ENCODE measurements at places on chromosomes 6 and 20.

DNA sequence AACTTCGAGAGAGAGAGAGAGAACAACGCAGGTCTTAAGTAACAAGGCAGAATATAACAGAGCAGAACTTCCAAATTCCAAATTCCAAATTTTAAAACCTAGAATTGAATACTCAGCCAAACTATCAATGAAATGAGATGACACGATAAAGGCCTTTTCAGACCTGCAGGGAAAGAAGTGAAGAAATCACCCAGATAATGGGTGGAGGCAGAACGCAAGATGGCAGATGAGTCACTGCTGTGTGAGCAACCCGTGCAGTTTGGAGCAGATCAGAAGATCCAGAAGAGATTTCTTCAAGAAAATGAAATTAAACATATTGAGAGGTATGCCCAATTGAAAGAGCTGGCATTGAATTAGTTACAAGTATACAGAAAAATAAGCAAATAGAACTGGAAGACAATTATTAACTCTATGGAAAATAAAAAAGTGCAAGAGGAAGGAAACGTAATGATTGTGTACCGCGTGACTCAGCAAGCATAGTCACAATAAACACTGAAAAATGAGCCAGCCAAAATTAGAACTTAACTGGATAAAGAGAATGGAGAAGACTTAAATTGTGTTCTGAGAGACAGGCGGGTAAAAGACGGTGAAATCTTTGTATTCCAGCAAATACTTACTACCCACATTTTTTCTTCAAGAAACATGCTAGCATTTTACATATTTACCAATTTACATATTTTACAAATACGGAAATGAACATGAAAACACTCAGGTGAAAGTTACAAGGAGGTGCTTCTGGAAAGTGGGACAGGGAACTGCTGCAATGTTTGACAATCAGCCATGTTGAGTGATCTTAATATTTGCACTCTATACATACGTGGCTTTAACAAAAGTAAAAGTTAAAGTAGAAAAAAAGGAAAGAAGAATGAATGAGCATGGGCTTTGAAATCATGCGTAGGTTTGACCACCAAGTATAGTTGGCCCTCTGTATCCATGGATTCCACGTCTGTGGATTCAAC lies 87.9 kb upstream of the CDYL start:
- DNase-seq: no peak

DNA sequence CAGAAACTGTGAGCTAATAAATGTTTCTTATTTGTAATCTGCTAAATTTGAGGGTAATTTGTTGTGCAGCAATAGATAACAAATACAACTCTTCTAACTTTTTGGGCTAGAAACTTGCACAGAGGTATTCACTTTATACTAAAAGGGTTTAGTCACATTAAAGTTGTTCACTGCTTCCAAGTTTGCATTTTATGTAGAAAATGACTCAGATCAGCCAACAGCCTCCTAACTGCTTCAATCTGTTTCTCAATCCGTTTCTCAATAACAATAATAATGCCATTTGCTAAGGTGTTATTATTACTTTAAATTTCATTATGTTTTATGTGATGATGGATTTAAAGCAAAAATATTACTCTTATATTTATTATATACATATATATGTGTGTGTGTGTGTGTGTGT lies 213.9 kb downstream of the CENPW start:
- no peak for DNase-seq

DNA sequence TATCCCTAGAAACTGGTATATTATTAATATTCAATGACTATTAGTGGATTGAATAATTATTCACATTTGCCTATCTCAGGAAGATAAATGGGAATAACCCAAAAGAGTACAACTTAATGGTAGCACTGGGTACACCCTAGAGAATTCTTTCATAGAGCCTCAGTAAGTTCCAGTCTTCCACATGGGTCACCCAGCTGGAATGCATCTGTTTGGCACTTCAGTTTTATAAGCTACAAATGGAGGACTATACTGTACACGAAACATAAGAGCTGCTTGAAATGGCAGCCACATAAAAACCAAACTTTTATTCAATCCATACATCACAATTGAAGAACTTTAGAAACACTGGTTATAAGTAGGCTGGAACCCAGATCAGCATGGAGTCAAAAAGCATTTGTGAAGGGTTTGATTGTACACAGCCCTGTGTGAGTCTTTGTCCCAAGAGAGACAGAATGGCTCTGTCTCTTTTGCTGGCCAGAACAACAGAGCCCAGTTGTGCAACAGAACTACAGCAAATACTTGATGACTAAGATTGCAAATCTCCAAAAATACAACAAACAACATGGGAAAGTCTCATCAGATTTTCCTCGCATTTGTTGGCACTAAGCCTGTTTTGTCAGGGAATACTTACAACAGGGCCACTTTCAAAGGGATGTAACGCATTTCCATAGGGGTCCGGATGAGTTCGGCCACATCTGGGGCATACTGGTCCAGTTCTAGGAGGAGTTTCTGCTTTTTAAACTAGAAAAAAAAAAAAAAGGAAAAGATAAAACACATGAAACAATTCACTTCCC lies 39.5 kb downstream of the PIGU start:
- DNase-seq: no peak

DNA sequence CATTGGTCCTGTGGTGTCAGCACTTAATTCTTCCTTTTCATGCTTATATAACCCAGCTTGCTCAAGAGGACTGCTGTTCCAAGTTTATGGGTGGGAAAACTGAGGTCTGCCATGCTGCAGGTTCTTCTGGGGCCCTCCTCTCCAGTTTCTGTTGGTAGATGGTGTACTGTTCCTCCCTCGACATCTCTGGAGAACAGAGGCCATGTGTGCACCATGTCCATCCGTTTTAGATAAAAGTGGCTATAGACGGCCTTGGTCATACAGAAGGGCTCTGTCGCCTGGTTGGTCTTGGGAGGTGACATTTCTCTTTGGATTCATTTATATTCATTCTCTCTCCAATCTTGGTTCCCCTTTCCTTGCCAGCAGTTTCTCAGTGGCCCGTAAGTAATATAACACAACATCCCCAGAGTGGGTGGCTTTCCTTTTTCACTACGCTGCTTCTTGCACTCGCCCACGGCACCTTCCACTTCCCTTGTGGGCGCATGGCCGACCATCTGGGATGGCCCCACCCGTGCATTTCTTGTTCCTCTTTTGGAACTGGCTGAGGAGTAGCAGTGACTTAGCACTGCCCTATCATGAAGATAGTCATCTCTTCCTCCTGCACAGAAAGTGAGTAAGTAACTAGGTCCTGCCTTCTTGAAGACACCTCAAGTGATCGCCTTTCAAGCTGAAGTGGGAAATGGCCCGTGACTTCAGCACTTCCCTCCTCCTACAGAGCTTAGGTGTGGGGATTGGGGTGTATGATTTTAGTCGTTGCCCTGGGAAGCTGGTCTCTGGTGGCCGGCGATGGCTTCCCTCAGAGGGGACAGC lies 94.2 kb downstream of the RREB1 start:
- DNase-seq: no peak

GRCh38 chr6:41545247-41545702 lies 906 bp upstream of the FOXP4 start:
- DNase-seq: no peak

DNA sequence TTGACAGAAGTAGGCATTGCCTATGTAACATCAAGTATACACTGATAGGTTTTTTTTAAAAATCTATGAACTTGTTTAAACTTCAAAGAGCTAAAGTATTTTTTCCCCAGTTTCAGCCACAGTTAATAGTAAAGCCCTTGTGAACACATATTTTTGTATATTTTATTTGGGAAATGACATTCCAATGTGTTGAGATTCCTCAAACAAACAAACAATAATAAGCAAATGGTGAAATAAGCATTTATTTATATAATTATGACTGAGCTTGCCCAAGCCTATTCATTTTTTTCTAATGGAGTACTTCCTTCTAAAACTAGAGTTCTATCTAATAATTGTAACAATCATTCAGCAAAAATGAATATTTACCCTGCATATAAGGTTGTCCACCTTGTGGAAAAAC lies 12.5 kb downstream of the SYCP2 start:
- DNase-seq: no peak

DNA sequence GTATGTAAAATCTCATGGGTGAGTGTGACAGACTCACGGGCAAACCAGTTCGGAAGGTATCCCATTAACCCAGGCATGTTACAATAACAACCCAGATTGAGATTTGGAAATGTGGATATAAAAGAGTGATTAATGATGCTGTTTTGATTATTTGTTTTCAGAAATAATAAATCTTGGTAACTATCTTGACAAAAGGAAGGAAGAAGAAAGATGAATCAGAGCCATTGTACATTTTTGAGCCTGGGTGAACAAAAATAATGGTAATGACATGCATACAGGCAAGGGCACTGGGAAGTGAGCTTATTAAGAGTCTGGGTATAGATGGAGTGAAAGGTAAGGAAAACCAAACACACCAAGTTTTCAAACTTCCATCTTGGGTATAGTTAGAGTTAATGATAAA lies 862.0 kb downstream of the PHF3 start:
- DNase-seq: no peak

DNA sequence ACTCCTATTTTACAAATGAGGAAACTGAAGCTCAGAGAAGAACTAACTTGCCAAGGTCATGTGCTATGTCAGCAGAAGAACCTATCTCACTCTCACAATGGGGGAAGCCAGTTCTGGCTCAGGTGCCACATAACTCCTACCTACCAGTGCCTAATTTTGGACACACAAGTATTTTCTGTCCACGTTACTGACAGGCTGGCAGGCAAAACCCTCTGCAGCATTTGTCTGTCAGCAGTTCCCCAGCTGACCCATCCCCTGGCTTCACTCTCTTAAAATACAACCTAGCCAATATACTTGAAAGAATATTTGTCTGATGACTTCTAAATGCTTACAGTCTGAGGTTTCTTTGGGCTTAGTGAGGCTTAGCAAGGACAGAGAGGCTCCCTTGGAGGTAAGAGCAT lies 15.5 kb downstream of the GSS start:
- no peak for DNase-seq

DNA sequence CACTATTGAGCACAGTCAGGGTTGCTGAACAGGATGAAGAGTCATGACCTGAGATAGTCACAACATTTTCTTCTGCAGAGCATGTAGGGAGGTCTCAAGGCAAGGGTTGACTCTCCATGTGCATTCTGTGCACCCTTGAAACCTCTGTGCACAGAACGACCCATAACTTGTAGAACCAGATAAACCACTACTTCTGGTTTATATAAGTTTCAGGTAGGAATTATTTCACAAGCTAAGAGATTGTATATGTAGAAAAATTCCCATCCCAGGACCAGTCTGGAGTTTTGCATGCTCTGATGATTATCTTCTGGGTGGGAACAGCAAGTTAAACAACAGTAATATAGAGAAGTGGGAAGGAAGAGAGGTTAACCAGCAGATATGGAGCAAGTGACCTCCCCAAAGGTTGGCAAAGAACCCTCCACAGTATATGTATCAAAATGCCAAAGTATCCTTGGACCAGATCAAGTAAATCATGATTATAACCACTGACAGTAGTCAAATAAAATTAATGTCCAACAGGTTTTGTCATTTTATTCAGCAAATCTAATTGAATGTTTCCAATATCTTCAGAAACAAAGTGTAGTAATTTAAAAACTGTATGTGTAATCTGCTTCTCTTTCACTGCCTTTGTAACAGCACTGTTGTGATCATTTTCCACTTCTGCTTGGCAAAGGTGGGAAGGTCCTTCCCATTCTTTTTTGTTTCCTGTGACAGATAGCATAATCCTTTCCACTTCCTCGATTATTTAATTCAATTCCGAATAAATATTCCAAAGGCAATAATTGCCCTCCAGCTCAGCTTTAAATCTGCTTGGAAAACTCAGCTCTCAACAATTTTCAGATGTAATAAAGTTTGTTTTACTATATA lies 104.4 kb downstream of the SYNE1 start:
- DNase-seq: no peak

- no peak for DNase-seq
These were observed 3.7 kb upstream of the PRND start for GRCh38 chr20:4717816-4718570.

DNA sequence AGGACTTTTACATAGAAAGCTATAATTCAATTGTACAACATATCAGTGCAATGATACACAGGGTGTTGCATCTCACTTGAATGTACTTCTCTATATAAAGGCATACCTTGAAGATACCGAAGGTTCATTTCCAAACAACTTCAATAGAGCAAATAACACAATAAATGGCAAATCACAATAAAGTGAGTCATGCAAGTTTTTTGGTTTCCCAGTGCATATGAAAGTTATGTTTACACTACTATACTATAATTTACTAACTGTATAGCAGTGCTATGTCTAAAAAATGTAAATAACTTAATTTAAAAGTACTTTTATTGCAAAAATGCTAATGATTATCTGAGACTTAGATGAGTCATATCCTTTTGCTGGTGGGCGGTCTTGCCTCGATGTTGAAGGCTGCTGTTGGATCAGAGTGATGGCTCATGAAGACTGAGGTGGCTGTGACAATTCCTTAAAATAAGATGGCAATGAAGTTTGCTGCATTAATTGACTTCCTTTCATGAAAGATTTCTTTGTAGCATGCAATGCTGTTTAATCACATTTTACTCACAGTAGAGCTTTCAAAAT lies 188.8 kb downstream of the TASP1 start:
- no peak for DNase-seq

GRCh38 chr20:4898282-4899244 lies 102.7 kb downstream of the SLC23A2 start:
- DNase-seq: no peak

GRCh38 chr6:157867155-157867559 lies 44.1 kb downstream of the SNX9 start:
- DNase-seq: no peak

DNA sequence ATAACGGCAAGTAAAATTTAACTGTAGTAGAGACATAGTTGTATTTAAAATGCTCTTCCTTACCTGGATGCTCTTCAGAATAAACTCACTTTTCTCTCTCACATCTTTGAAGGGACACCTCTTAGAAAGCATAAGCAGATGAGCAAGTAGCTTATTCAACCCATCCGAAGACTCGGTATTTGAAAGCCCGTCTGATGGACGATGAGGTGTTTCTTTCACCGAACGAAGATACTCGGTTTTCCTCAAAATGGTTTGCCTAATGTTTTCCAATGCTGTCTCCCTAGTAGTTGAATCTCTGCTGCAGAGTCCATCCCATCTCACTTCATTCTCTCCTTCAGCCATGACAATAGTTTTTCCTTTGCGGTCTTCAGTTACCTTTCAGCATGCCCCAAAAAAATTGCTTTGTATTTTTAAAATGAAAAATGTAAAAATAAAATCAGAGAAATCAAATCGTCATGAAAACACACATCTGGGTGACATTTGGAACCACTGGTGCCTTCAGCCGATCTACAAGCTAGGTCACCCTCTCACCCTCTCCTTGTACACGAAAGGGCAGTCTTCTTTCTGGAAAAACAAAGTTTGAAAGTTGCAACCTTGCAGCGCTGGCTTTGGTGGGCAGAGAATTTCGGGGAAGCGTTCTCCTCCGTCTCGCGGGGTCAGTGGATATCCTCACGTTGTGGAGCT lies 772 bp downstream of the SESN1 start:
- DNase-seq: no peak
